ENCODE measurements at places on chromosomes 2 and 18. TPM values are rescaled to one million over a fixed set of nuclear protein-coding genes. Genes with fewer than 3 reads are reported as not detected.

DNA sequence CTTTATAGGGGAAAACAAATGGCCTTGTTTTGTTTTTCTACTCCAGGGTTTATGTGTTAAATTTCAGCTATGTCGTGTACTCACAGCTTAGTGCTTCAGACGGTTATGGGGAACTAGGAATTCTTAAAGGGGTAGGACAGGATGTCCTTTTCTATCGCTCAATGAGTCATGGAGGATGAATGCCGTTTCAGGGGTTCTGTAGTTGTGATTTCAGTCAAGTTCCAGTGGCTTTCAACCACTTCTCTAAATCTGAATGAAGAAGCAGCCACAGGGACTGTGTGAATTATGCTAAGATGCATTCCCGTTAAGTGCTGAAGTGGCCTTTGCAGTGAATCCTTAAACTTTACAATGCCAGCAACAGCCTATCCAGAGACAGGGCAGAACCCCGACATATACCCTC is 1231.7 kb upstream of the ZEB2 start:
- no peak overlapping the region for H3K27ac ChIP-seq
- H3K36me3 ChIP-seq = no peaks in the 10 kb centered on the region
- DNase-seq = no peak
- H3K27me3 ChIP-seq = no peaks in the 10 kb centered on the region
- H3K4me3 ChIP-seq = no peak overlapping the region

DNA sequence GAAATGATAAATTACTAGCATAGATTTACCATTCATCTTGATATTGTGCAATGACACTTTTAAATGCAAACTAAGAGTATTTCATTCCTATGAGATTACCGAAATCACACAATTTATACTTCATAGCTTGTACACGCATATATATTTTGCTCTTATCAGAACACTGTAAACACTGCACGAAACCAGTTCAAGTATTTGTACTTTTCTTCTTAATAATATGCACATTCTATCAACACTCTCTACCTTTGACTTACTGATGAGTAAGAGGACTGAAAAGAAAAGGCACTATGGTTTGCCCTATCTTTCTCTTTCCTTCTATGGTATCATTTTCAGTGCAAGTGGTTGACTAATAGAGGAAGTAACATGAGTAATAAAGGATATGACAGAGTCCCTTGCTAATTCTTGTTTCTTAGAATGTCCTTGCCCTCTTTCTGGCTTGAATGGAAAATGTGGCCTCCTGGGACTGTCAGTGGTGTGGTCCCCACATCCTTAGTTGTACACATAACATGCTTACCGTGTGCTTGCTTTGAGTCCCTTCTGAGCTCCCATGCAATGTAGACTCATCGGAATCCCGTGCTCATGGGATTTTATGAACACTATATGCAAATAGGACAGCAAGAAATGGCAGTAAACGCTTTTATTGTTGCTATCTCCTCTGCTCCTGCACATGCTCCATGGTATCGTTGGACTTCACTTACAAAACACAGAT is 363.5 kb upstream of the TNP1 start:
- no peak for DNase-seq
- H3K36me3 ChIP-seq = no peaks in the 10 kb centered on the region
- H3K4me1 ChIP-seq = no peaks in the 10 kb centered on the region
- no peak overlapping the region for H3K4me3 ChIP-seq
- no peak overlapping the region for H3K27ac ChIP-seq
- no peaks in the 10 kb centered on the region for H3K27me3 ChIP-seq

- peaks cover 8% of the 10 kb centered on the region for H3K36me3 ChIP-seq
- peaks cover 61% of the 10 kb centered on the region for H3K27me3 ChIP-seq
- H3K27ac ChIP-seq = no peak overlapping the region
These were observed 254.8 kb downstream of the TGIF1 start for GRCh38 chr18:3704556-3705344.

DNA sequence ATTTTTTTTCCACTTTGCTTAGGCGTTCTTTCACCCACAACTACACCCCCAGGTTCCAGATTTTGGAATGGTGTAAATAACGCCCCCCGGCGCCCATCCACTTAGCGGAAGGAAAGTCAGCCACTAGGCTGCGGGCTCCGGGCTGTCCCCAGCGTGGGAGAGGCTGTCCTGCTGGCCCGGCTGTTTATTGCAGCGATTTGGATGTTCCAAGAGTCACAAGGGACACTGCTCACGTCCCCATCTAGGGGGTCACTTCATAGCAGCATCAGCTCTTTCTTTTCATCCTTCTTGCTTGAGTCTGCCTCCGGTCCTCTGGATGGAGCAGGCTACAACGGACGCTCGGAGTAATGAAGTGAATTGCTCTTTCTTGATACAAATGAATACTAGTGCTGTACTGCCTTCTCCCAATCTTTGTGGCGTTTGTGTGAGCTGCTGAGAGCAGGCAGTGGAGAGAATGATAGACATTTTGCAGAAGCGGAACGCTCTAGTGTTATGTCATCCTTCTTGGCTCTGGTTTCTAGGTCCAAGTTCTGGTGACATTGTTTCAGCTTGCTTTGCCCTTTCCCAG is 50.7 kb upstream of the PAIP2B start:
- H3K27me3 ChIP-seq = peaks cover 83% of the 10 kb centered on the region
- peaks cover 8% of the 10 kb centered on the region for H3K4me1 ChIP-seq
- peak overlapping the region; percentile 80 for H3K4me3 ChIP-seq
- no peak overlapping the region for H3K27ac ChIP-seq
- DNase-seq = no peak

GRCh38 chr18:11995445-11996189 is 14.3 kb downstream of the IMPA2 start:
- peaks cover 20% of the 10 kb centered on the region for H3K4me1 ChIP-seq
- H3K4me3 ChIP-seq = peak overlapping the region; percentile 80
- no peaks in the 10 kb centered on the region for H3K36me3 ChIP-seq

GRCh38 chr2:126653761-126654160 is 2.2 kb upstream of the GYPC start:
- no peaks in the 10 kb centered on the region for H3K27me3 ChIP-seq
- H3K4me3 ChIP-seq = no peak overlapping the region
- peaks cover 26% of the 10 kb centered on the region for H3K4me1 ChIP-seq

- H3K27me3 ChIP-seq = peaks cover 4% of the 10 kb centered on the region
- DNase-seq = no peak
- no peak overlapping the region for H3K4me3 ChIP-seq
- no peak overlapping the region for H3K27ac ChIP-seq
- no peaks in the 10 kb centered on the region for H3K4me1 ChIP-seq
- H3K36me3 ChIP-seq = no peaks in the 10 kb centered on the region
These were observed 170.0 kb downstream of the EPHA4 start for GRCh38 chr2:221402072-221402471.

DNA sequence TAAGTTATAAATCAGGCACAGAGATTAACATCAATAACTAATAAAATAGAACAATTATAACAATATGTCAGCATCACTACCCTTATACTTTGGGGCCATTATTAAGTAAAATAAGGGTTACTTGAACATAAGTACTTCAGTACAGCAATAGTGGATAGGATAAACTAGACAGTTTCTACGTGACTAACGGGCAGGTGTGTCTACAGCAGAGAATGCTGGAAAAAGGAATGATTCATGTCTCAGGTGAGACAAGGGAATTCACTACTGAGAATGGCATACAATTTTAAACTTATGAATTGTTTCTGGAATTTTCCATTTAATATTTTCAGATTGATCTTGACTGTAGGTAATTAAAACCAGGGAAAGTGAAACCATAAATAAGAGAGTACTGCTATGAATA is 5.5 kb downstream of the WDR75 start:
- no peak overlapping the region for H3K4me3 ChIP-seq
- DNase-seq = no peak
- H3K4me1 ChIP-seq = peaks cover 13% of the 10 kb centered on the region
- no peaks in the 10 kb centered on the region for H3K27me3 ChIP-seq

- peak overlapping the region; percentile 63 for H3K27ac ChIP-seq
- no peak overlapping the region for H3K4me3 ChIP-seq
- H3K36me3 ChIP-seq = peaks cover 20% of the 10 kb centered on the region
- no peak for DNase-seq
These were observed 59.9 kb downstream of the ACSL3 start for GRCh38 chr2:222920657-222921186.

- no peak for DNase-seq
- H3K4me3 ChIP-seq = no peak overlapping the region
- H3K4me1 ChIP-seq = peaks cover 3% of the 10 kb centered on the region
- H3K27ac ChIP-seq = no peak overlapping the region
- H3K27me3 ChIP-seq = peaks cover 43% of the 10 kb centered on the region
- H3K36me3 ChIP-seq = peaks cover 2% of the 10 kb centered on the region
These were observed 95.6 kb downstream of the SP3 start for GRCh38 chr2:173869244-173870229.

DNA sequence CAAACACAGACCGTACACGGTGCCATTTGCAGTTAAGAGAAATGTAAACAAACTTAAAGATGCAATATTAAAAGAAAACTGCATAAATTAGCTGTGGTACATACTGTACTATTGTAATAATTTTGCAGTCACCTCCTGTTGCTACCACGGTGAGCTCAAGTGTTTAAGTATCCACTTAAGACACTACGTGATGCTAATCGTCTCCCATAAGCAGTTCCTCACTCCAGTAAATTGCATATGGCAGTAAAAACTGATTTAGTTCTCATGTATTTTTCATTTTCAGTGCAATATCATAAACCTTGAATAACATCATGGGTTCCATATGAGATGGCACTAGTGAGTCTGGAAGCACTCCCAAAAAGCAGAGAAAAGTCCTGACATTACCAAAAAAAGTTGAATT is 14.4 kb downstream of the CLEC4F start:
- H3K4me1 ChIP-seq = peaks cover 2% of the 10 kb centered on the region
- no peaks in the 10 kb centered on the region for H3K36me3 ChIP-seq
- DNase-seq = no peak
- H3K27me3 ChIP-seq = peaks cover 32% of the 10 kb centered on the region
- no peak overlapping the region for H3K27ac ChIP-seq

DNA sequence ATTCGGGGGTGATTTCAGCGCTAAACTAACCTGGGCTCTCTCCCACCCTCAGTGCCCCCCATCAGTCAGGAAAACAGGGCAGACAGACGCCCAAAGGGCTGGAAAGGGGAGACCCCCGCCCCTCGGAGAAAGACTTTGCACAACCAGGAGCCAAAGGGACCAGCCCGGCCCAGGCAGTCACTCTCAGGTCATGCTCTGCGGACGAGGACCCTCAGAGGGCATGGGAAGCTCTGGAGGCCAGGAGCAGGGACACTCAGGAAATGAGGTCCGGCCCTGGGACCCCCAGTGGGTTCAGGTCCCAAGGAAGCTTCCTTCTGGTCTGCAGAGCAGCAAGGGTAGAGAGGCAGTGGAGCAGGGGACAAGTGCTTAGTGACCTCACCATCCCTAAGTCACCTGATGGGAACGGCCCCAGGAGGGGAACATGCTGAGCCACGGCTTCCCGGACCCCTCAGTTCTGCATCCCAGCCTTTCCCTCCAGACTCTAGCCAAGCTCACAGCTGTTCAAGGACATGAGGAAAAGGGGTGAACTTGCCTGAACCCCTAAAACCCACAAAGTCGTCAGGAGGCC is 88.0 kb upstream of the GPC1 start:
- DNase-seq = no peak
- no peaks in the 10 kb centered on the region for H3K36me3 ChIP-seq
- no peak overlapping the region for H3K27ac ChIP-seq
- H3K27me3 ChIP-seq = peaks cover 35% of the 10 kb centered on the region

DNA sequence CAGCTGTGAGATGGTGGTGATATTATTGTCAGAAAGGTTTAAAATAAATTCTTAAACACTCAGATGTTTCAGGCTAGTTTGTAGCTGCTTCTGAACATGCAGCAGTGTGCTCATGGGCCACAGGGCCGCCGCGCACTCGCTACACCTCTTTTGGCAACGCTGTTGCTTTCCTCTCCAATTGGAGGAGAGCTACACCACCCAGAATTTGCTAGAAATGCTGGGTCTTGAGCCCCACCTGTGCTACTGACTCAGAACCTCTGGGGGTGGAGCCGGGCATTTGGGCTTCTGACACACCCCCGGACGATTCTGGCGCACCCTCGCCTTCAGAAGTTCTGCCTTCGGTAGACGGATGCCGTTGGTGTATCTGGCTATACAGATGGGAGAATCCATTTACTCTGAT is 15.7 kb downstream of the LRRFIP1 start:
- peaks cover 31% of the 10 kb centered on the region for H3K27me3 ChIP-seq
- H3K4me1 ChIP-seq = peaks cover 3% of the 10 kb centered on the region
- no peak for DNase-seq
- H3K4me3 ChIP-seq = no peak overlapping the region
- peaks cover 6% of the 10 kb centered on the region for H3K36me3 ChIP-seq

- H3K4me3 ChIP-seq = no peak overlapping the region
- H3K4me1 ChIP-seq = no peaks in the 10 kb centered on the region
- H3K36me3 ChIP-seq = no peaks in the 10 kb centered on the region
- no peak overlapping the region for H3K27ac ChIP-seq
- no peaks in the 10 kb centered on the region for H3K27me3 ChIP-seq
These were observed 509.9 kb upstream of the VRK2 start for GRCh38 chr2:57536535-57537231.

- H3K27me3 ChIP-seq = peaks cover 7% of the 10 kb centered on the region
- H3K4me1 ChIP-seq = no peaks in the 10 kb centered on the region
- DNase-seq = no peak
- H3K4me3 ChIP-seq = no peak overlapping the region
These were observed 35.8 kb downstream of the CCDC68 start for GRCh38 chr18:54923339-54923956.

DNA sequence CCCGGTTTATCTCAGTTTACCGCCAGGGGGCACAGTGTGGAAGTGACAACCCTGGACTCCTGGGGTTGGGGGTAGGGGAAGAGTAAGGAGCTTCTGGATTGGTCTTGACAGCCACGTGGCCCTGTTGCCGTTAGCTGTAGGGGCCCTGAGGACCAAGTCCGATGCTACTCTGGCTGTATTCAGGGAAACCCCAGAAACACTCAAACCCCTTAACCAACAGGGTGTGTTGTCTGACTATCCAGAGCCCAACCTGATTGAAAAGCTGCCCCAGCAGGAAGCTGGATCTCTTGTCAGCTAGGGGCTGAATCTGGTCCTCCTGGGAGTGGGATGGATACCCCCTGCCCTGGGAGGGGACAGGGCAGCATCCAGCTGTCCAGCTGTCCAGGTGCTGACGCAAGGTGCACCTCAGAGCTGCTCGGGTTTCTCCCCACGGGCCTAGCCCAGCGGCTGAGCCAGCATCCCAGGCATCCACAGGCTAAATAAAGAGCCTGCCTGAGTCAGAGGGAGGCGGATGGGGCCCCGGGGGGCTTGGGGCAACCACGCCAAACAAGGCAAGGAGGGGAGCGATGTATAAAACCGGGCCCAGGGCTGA is 3.1 kb upstream of the GMPPA start:
- DNase-seq = no peak
- H3K4me1 ChIP-seq = peaks cover 29% of the 10 kb centered on the region
- H3K36me3 ChIP-seq = peaks cover 12% of the 10 kb centered on the region
- H3K4me3 ChIP-seq = no peak overlapping the region
- peaks cover 71% of the 10 kb centered on the region for H3K27me3 ChIP-seq

CCDC68 gene
- total RNA-seq = not detected

MEP1B gene
- not detected for total RNA-seq

DES gene
- not detected for total RNA-seq

CDKL4 gene
- total RNA-seq = not detected

ALPG gene
- total RNA-seq = not detected

CAPN13 gene
- not detected for total RNA-seq
